ENCODE measurements at places on chromosomes 6 and 20. TPM values are rescaled to one million over a fixed set of nuclear protein-coding genes. Genes with fewer than 3 reads are reported as not detected.

DNA sequence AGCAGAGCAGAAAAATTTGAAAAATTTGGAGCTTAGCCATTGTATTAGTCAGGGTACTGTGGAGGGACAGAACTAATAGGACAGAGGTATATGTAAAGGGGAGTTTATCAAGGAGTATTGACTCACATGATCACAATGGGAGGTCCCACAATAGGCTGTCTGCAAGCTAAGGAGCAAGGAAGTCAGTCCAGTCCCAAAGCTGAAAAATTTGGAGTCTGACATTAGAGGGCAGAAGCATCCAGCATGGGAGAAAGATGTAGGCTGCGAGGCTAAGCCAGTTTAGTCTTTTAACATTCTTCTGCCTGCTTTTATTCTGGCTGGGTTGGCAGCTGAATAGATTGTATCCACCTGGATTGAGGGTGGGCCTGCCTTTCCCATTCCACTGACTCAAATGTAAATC, 82.0 kb downstream of the SMPDL3A start:
- no peak for DNase-seq

DNA sequence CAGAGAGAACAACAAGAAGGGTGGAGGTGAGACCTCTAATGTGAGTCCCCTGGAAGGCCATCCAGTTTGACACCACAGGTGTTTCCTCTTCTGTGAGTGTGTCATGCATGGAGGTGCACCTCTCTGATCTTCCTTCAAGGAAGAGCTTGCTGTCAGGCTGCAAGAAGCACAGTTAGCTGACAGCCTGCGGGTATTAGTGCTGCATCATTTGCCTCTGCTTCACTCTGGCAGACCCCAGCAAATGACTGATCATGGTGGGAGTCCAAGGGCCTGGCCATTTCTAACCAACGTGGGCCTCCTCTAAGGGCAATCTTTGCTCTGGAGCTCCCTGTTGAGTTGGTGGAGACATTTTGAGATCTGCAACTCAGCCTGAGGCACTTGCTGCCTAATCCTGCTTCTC, 206.3 kb downstream of the EPHA7 start:
- DNase-seq, result no peak

DNA sequence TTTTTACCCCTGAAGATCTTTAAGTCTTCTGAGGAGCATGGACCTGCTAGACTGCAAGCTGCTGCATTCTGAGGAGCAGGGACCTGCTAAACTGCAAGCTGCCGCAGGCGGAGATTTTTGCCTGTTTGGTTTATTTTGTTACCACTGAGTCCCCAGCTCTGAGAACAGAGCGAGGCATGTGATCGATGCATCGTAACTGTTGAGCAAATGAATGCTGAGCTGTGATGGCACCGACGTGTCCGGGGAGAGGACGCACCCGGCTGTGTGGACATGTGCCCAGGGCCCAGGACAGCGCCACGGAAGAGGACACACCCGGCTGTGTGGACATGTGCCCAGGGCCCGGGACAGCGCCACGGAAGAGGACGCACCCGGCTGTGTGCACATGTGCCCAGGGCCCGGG, 24.2 kb downstream of the DNAJC5 start:
- no peak for DNase-seq

GRCh38 chr6:3650959-3651697, 100.4 kb downstream of the PXDC1 start:
- DNase-seq, result no peak

GRCh38 chr6:126724821-126725220, 384.9 kb downstream of the CENPW start:
- DNase-seq, result no peak

Gene FGD2
- not detected for total RNA-seq

Gene TBCC
- total RNA-seq, result 44.3 TPM

Gene CTAGE9
- not detected for total RNA-seq

DNA sequence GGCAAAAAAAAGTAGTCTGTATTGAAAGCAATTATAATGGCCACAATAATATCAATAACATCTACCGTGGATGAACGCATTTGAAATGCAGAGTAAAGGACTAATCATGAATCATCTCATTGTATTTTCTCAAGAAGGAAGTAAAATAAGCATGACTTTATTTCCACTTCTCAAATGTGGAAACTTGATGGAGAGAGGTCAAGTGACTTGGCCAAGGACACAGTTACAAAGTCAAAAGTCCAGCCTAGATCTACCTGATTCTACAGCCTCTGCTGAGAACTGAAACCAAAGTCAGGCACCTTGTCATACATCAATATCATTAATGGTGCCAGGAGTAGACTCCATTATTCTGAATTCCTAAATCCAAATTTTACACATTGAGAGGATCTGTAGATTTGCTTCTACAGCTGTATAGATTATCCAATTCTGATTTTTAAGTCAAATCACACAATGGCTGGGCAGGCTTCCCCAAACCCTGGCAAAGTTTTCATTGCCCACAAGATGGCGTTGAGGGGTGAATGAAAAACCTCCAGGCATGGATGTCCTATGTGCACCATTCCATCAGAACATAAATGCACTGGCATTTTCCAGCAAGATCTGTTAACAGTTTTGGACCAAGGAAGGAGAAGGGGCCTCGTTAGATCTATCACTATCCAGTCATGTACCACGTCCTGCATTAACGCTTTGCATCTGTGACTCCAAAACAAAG, 423.1 kb downstream of the MAFB start:
- DNase-seq, result peak; percentile 6

GRCh38 chr6:165052561-165053480, 256.6 kb downstream of the C6orf118 start:
- DNase-seq, result no peak

GRCh38 chr20:23679133-23680092, 9.4 kb downstream of the CST4 start:
- no peak for DNase-seq

GRCh38 chr20:16520154-16520553, 53.1 kb downstream of the KIF16B start:
- DNase-seq, result no peak

DNA sequence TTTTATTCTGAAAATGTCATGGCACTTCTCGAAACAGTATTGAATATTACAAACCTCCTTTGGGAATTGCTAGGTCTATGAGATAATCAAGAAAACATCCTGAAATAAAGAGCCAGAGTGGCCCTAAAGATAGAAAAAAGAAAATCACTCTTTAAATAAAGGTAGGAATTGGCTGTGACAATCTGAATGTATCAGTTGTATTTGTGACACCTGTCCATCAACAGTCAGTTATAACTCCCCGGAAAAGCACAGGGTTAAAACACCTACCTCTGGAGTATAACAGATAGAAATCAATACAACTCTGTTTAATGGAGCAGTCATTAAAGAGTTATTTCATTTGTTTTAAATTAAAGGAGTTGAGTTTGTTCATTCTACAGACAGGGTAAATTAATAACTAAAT, 21.2 kb downstream of the RNF24 start:
- no peak for DNase-seq

DNA sequence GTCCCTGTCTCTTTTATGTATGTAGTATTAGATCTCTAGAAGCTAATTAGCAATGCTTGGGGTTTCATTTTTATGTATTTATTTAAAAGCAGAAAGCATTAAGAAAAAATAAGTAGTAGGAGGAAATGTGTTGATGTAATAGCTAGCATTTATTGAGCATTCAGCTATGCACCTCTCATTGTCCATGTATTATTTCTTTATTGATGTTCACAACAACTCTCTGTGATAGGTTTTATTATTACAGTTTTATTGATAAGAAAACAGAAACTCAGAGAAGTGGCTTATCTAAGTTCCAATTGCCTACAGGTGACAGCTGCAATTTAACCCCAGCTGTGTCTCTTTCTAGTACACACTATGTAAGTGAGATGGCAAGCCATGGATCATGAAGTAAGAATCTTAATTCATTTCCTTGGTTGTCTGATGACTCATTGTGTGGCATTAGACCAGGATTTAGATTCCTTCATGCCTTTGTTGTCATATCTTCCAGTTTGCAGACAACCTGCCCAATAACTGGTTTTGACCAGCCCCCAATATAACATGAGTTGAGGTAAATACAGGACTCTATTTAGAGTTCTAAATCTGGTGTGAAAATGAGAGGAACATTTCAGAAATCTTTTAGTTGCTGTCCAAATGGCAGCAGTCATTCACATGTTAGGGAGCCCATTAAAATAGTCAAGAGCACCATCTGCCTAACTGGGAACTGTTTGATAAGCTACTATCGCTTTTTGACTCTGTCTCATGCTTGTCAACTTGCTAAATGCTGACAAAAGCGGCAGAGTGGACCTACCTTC, 170.8 kb upstream of the PHACTR1 start:
- DNase-seq, result peak; percentile 85

DNA sequence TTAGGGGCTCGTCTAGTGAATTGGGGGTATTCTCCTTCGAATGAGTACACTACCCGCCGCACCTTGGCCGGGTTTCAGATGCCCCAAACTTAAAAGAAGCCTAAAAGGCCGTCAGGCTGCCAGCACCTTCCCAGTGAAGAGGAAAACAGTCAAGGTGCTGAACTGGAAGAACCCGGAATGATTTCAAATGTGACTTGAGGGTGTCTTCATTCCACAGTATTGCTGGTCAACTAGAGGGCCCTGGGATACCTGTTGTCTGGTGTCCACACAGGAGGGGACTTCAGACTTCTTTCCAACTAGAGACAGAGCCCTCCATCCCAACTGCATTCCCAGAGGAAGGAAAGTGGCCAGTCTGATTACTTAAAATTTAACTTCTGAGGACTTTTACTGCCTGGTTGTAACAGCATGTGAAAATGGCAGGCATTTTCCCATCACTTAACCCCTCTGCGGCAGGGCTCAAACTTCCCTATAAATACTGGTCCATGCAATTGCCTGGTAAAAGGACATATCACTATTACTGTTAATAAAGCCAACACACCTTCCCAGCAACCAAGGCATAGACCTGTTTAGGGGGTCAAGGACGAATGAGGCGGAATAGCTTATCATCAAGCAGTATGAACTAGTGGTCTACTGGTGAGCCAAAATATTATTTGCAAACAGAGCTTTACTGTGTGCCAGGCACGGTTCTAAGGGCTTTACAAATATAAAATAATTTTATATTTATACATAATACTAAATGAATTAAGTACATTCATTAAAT, 651 bp upstream of the SAMHD1 start:
- no peak for DNase-seq

DNA sequence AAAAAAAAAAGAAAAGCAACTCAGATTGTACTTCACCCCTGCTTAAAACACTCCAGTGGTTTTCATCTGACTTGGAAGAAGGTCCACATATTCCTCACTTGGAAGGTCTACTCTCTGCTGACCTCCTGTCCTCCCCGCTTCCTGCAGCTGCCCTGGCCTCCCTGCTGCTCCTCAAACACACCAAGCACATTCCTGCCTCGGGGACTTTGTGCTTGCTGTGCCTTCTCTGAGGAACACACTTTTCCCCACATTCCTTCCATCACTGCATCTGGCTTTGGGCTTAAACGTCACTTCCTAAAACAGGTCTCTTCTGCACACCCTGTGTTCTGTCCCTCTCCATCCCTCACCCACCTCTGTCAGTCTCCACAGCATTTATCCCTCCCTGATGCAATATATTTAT, 4.9 kb upstream of the PDYN start:
- no peak for DNase-seq

GRCh38 chr6:29905286-29905685, 37.0 kb upstream of the HLA-A start:
- no peak for DNase-seq

DNA sequence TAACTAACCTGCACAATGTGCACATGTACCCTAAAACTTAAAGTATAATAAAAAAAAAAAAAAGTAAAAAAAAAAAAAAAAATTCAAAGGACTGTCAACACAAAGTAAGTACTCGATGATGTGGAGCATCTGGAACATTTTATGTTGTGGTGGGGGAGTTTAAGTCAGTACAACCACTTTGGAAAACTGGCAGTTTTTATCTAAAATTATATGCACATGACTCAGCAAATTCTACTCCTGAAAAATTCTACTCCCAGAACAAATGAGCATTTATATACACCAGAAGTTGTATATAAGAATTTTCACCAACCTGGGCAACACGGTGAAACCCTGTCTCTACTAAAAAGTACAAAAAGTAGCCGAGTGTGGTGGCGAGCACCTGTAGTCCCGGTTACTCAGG, 36.9 kb upstream of the CCDC28A start:
- no peak for DNase-seq

DNA sequence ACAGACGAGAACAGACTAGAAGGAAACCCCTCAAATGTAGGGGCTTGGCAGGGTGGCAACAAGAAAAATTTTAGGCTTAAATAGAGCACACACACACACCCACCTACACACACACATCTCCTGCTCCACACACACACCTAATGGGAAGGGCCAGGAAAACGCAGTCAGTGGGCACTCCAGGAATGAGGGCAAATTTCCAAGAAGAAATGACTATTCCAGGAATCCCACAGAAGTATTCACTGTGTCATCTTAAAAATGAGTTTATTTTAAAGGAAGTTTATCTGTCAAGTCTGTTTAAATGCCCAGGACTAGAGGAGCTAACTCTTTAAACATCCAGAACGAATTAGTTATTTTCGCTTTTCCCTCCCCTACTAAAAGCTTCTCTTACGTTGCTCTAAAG, 13.0 kb downstream of the ALDH8A1 start:
- peak; percentile 33 for DNase-seq

Gene NUP43
- 51.5 TPM for total RNA-seq

GRCh38 chr20:58342104-58342945, 32.8 kb downstream of the RAB22A start:
- DNase-seq, result no peak

Gene DUSP15
- total RNA-seq, result 0.64 TPM

Gene JAG1
- 14.0 TPM for total RNA-seq

Gene SEL1L2
- total RNA-seq, result not detected

Gene ABCC10
- total RNA-seq, result 11.6 TPM

- no peak for DNase-seq
Observed at GRCh38 chr6:87661016-87661415, 41.0 kb downstream of the AKIRIN2 start.

- no peak for DNase-seq
Observed at GRCh38 chr20:37358366-37359150, 12.6 kb downstream of the SRC start.

Gene SLC25A27
- total RNA-seq, result 4.6 TPM

Gene LHFPL5
- total RNA-seq, result not detected

DNA sequence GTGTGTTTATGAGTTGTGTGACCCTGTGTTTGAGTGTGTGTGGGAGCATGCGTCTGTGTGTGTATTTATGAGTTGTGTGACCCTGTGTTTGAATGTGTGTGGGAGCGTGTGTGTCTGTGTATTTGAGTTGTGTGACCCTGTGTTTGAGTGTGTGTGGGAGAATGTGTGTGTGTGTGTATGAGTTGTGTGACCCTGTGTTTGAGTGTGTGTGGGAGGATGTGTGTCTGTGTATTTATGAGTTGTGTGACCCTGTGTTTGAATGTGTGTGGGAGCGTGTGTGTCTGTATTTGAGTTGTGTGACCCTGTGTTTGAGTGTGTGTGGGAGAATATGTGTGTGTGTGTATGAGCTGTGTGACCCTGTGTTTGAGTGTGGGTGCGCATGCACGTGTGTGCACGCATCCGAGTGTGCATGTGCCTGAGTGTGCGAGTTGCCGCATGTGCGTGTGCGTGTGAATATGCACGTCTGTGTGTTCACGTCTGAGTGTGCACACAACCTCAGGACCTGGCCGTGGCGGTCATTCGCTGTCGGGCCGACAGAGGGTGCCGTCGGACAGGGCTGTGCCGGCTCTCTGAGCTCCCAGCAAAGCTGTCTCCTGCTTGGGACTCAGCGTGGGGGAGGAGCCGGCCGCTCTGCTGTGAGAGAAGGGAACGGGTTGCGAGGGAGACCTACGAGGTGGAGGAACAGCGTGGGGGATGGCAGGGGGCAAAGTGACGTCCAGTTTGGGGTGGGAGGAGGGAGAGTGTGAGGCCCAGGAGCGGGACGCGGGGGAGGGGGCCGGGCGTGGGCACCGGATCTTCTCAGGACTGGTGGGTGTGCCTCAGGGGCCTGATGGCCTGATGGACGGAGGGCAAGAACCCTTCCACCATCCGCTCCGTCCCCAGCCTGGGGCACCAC, 19.7 kb downstream of the SLC17A9 start:
- peak; percentile 76 for DNase-seq

Gene TNF
- not detected for total RNA-seq

Measured in myocyte (in vitro differentiated cells).